Activated naive CD4-positive, alpha-beta T cell treated with anti-CD3 and anti-CD28 coated beads for 36 hours (primary cell): ENCODE measurements at places on chromosomes 12 and 14.

DNA sequence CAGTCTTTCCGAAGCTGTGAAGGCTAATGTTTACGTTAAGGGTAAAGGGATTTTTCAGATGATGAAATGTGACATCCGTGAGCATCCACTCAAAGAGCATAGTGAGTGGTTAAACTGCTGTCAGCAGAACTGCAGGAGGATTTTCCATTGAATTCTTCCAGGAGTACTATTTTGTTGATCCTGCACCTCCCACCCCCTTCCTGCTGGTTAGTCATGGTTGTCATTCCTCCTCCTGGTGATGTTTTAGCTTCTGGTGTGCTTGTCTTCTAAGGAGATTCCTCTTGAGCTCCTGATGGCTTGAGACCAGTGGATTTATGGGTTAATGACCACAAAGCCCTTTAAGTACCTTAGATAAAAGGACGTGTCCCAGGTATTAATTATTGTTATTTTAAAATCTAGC lies 2.4 kb upstream of the GPRC5D start:
- DNase-seq: no peak

GRCh38 chr14:73623504-73624054 lies 11.3 kb downstream of the ACOT6 start:
- DNase-seq: no peak

GRCh38 chr12:121712461-121713256 lies at the start of gene TMEM120B:
Gene TMEM120B (plus strand): TSS chr12:121712752. CDS start chr12:121712896, 144 bp downstream.
- DNase-seq: peak; percentile 77

DNA sequence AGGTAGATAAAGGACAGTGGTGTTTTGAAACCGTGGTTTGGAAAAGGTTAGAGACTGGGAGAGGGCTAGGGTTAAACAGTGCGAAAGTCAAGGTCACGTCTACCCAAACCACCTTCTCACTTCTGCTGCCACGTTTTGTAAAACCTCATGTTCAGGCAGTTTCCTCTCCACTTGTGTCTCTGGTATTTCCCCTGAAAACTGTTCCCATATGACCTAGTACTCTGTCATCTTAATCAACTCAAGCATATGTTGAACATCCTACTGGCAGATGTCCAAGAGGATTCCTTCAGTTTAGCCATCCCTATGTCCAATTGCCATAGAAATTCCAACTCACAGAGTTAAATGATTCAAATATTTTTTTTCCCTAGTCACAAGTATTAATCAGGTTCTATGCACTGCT lies 17.4 kb downstream of the CLEC4C start:
- no peak for DNase-seq

GRCh38 chr12:84756961-84757360 lies 155.6 kb downstream of the SLC6A15 start:
- DNase-seq: no peak

DNA sequence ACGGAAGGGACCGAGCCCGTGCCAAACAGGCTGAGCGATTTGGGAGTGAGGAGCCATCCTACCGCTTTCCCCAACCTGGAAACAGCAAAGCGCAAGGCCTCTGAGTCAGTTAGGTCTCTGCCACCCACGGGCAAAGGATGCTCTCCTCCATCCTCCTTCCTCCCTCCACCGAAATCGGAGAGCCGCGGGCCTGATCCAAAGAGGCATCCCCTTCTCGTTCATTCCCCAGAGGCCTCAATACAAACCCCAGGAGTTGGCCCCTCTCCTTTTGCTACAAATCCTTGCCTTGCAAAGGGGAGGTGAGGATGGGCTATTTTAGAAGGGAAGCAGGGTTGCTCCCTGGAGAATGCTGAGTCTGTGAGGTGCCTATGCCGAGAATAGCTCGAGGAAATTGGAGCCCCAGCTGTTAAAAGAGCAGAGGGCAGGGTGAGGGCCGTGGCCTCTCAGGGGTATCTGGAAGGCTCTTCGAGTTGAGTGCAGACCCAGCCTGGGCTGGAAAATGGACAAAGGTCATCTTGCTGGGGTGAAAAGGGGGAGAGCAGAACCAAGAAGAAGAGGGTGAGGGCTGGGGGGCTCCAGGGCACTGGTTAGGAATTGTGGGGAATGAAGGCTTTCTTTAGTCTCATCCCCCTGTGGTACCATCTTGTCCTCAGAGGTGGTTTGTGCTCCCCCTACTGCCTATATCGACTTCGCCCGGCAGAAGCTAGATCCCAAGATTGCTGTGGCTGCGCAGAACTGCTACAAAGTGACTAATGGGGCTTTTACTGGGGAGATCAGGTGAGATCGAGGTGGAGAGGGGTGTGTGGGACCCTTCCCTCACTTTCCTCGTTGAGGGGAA lies 1.1 kb downstream of the TPI1 start:
- no peak for DNase-seq
